ENCODE measurements at places on chromosomes 5 and 9. TPM values are rescaled to one million over a fixed set of nuclear protein-coding genes. Genes with fewer than 3 reads are reported as not detected.

SLC6A18 gene
- not detected for polyA plus RNA-seq

AMBP gene
- polyA plus RNA-seq = not detected

ANKRD34B gene
- not detected for polyA plus RNA-seq

DPYSL3 gene
- polyA plus RNA-seq = not detected

GDNF gene
- polyA plus RNA-seq = not detected

GRCh38 chr5:139742173-139742903, 53.3 kb upstream of the PSD2 start:
- DNase-seq = no peak

DNA sequence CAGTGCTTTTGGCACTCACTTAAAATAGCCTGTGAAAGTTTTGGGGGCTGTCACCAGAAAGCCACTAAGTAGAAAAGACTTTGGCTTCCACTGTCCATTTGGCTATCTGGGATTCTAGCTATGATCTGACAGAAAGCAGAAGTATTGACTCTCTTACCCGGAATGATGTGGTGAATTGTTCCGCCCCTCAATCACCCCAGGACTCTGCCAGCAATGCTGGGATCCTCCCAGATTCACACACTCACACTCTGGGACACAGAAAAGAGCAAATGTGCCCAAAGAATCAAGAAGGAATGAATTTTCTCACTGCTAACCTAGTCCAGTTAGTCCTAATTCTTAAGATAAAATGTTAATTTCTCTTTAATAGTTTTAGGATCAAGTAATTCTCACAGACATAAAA, 576.9 kb downstream of the BNC2 start:
- no peak for DNase-seq

DNA sequence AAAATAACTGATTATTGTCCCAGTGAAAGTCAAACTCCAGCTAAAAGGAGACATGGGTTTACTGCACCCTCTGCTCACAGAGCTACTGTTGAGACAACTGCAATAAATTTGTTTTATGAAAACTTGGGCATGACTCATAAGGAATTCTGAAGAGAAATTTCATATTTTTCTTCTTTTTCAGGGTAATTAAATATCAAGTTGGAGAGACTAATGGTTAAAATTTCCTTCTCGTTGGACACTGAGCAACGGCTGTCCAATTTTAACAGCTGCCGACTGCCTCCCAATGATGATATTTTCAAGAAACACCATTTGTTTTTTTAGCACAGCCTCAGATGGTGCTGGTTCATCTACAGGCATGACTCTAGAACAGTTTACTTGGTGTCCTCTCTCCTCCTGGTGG, 259.2 kb upstream of the RGMB start:
- no peak for DNase-seq

DNA sequence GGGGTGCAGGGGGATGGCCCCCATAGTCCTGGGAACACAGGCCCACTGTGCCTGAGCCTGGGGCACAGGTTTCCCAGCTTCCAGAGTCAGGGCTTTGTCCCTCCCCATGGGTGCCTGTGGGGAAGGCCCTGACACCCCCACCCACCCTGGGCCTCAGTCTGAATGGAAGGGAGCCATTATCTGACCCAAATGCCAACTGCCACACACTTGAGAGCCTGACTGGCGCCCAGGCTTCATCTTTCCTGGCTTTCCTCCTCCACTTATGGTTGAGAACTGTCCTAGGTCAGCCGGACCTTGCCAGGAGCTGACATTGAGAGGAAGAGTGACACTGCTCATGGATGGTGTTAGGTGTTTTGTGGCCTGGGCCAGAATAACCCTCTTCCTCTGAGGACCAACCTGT, 24.0 kb downstream of the SH3PXD2B start:
- DNase-seq = no peak

- no peak for DNase-seq
Observed at GRCh38 chr5:181235323-181235688, 8.4 kb downstream of the RACK1 start.

- DNase-seq = no peak
Observed at GRCh38 chr9:108830272-108830671, 25.5 kb downstream of the ACTL7B start.

DNA sequence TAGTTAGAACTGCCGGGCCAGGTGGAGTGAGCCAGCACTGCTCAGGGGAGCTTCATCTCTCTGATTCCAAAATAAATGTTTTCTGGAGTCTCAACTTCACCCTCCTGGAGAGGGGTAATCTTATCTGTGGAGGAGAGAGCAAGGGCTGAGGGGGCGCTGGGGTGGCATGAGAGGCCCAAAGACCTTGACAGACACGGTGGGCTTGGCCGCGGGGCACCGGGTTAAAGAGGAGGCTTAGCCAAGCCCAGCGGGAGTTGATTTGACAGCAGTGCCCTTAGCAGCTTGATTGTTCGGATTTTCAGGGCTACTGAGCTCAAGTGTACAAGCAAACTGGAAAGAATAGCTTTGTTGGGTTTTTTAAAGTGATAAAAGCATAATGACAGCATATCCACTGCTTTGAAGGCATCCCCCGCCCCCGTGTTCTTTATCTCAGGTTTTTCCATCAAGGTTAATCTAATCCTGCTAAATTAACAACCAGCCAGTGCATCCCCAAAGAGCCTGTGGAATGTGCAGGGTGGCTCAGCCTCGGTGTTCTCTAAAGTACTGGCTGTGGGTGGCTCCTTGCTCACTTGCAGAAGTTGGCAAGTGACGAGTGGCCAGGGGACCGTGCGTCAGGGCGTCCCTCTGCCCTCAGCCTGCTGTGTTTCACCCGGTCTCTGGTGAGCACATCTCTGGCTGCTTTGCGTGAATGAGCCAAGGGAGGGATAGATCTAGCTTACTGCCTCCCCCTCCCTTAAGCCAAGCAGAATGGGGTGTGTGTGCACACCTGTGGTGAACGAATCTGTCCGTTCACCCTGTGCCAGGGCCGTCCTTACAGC, 5.5 kb downstream of the QRFP start:
- DNase-seq = no peak

Measured in naive thymus-derived CD4-positive, alpha-beta T cell (primary cell).